Regular cardiac myocyte (primary cell): ENCODE measurements at places on chromosomes 2 and 18. TPM values are rescaled to one million over a fixed set of nuclear protein-coding genes. Genes with fewer than 3 reads are reported as not detected.

Gene CDH2
- 166 and 194 TPM in 2 replicates for total RNA-seq

Gene CAB39
- 68.1 and 75.5 TPM in 2 replicates for total RNA-seq

Gene REG3G
- total RNA-seq, result not detected in 2 replicates

Gene TMEM163
- not detected in 2 replicates for total RNA-seq

Gene HOXD10
- total RNA-seq, result under 0.01 and 0.19 TPM in 2 replicates

Gene GRB14
- total RNA-seq, result 6.2 and 12.8 TPM in 2 replicates

Gene VWC2L
- total RNA-seq, result not detected in 2 replicates
